ENCODE measurements at places on chromosomes 7 and 10.

DNA sequence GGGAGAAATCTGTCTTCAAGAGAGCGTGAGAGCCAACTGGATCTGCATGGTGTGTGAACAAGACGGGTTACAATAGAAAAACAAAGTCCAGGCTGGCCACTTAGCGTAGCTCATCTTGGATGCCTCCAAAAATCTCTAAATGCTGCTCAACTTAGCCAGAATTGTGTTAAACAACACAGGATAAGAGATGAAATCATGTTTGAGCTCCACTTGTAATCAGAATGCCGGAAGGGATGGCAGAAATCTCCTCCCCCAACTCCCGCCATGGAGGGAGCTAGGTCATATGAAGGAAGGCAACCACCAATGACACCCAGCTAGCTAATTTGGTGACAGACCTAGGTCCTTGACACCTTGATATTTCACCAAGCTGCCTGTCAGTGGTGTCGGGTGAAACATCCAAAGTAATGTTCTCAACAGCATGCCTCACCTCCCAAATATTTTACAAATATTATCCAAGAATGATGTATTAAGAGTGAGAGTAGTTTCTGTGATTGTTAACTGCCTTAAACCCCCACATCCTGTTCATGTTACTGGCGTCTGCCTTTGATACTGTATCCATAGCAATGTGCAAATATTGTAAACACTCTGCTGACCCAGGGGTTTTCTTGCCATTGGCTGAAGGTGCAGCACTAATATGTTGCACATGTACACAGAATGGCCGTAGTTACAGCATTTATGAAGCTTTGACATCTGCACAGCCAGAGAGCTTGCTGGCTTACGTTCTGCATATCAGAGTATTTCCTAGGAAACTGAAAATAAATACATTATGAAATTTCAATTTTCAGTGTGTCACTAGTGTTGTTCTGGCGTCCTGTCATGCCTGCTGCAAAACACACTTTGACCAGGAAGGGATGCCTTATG, 25.8 kb downstream of the TMEM254 start:
- DNase-seq: peak; percentile 26

- DNase-seq: no peak
These were observed 6.6 kb upstream of the GIMAP7 start for GRCh38 chr7:150507947-150508602.

- DNase-seq: peak; percentile 19
These were observed 45.4 kb downstream of the DOCK4 start for GRCh38 chr7:112160771-112161150.

DNA sequence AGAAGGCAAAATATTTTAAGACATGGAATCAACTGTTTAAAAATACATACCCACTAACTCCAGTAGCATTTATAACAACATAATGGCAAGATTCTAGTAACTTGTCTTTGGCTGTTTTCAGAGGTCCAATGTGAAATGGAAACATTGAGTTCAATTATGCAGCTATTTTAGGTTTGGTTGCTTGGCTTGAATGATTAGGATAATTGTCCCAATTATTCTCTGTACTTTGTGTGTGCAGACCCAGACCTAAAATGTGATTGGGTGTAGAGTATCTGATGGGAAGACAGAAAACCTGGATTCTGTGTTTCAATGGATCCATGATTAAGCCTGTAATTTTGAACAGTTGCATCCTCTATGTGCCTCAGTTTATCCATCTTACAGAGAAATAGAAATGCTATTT, 392.7 kb upstream of the NFE2L3 start:
- DNase-seq: no peak

GRCh38 chr10:43754569-43755260, 106.0 kb upstream of the ZNF32 start:
- no peak for DNase-seq

DNA sequence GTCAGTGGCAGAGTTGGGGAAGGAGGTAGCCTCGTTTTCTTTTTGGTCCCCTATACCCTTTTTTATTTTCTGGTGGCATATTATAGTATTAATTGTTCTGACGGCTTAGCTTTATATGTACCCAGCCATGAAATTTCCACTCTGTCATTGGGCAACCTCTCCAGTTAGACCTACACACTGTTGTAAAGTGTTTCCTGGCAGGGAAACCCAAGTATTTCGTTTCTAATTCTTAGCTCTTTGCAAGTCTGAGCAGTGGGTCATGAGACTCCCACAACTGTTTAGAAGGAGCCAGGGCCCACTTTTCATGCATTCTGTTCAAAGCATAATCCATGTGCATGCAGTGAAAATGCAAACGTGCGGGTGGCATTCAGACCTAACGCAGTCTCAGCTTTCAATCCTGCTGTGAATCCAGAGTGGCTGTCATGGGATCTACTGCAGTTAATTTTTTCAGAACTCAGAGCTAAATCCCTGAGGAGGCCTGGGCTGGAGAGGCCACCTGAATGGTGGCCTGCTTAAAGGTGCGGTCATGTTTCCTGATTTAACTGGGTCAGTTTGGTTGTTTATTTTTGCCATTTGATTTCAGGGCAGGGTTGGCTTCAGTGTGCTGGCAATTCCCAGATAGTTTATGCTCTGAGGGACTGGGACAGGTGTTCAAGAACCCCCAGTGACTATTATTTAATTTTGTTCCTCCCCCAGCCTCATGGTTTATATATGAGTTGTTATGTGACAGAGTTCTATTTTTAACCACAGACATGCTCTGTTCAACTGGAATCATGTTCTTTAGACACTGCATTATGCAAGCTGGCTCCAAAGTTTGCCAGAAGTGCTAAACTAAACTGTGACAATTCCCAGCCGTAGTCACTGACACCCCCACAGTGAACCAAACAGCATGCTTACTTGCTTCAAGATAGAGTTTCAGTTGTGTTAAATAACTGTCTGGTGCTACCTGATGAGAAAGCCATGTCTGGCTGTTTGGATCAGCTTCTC, 27.4 kb upstream of the SYPL1 start:
- DNase-seq: no peak

- no peak for DNase-seq
These were observed 4.6 kb downstream of the LANCL2 start for GRCh38 chr7:55369427-55370400.

DNA sequence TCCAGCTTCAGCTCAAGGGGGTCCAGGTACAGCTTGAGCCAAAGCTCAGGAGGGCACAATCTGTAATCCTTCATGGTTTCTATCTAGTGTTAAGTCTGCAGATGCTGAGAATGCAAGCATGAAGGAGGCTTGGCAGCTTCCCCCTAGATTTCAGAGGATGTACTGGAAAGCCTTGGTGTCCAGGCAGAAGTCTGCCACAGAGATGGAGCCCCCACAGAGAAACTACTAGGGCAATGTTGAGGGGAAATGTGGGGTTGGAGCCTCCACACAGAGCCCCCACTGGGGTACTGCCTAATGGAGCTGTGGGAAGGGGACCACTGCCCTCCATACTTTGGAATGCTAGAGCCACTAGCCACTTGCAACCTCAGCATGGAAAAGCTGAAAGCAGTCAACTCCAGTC, 11.4 kb downstream of the ZNF25 start:
- no peak for DNase-seq

GRCh38 chr10:34880817-34881216, 65.7 kb upstream of the PARD3 start:
- no peak for DNase-seq

DNA sequence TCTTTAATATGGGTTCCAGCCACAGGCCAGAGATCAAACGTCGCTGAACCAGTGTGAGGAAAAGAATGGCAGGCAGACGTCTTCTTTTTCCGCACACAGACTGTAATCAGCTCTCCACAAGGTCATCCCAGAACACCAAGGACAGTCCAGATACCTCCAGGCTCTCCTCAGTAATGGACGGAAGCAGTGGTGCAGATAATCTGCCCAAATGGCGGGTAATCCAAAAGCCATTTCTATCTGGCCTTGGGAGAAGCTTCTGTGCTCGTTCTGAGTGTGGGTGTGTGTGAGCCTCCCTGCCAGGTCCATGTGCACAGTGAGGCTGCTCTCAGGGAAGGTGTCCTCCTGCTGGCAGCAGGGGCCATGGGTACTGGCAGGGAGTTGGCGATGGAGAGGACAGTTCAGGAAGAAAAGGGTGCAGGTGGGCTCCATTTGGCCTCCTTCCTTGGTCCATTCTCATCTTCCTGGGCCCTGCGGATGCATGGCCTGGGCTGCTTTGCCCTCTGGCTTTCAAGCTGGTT, 15.6 kb upstream of the TEX36 start:
- no peak for DNase-seq

GRCh38 chr10:16965344-16965616, 148.1 kb upstream of the RSU1 start:
- no peak for DNase-seq

- DNase-seq: no peak
These were observed 27.4 kb upstream of the ABLIM1 start for GRCh38 chr10:114685456-114685855.

- no peak for DNase-seq
These were observed 393.5 kb downstream of the GFRA1 start for GRCh38 chr10:115879372-115880089.

- DNase-seq: no peak
These were observed 179.4 kb upstream of the PRSS1 start for GRCh38 chr7:142569851-142570250.

- no peak for DNase-seq
These were observed 8.4 kb downstream of the TLX1 start for GRCh38 chr10:101139421-101139911.

- no peak for DNase-seq
These were observed 7.4 kb downstream of the YWHAG start for GRCh38 chr7:76351372-76351771.

GRCh38 chr10:93376372-93377293, 105.5 kb downstream of the MYOF start:
- DNase-seq: peak; percentile 32

GRCh38 chr10:20698837-20699236, 198.3 kb downstream of the NEBL start:
- no peak for DNase-seq

GRCh38 chr10:63515002-63515763, 6.0 kb upstream of the REEP3 start:
- DNase-seq: no peak

GRCh38 chr10:30803892-30804322, 174.4 kb upstream of the LYZL2 start:
- no peak for DNase-seq

DNA sequence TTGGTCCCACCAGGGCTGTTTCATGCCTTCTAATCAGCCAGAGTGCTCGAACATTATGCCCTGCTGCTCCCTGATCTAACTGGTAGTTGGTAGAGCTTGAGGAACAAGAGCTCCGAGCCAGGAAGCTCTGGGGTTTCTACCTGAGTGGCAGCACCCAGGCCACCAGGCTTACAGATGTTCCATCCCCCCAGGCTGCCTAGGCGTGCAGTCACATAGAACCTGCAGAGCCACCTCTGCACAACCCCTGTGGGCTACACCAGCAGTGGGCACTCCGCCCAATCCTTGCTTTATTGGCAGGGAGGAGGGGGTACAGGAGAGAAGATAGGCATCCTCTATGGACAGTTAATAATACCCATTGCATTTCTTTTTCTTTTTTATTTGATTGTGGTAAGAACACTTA, 21.8 kb downstream of the MAP3K8 start:
- DNase-seq: no peak

Data from NCI-H2081 (cell line).